ENCODE measurements at places on chromosomes 16 and 17.

GRCh38 chr16:47887496-47887895 lies 268.3 kb downstream of the ABCC12 start:
- DNase-seq = no peak

DNA sequence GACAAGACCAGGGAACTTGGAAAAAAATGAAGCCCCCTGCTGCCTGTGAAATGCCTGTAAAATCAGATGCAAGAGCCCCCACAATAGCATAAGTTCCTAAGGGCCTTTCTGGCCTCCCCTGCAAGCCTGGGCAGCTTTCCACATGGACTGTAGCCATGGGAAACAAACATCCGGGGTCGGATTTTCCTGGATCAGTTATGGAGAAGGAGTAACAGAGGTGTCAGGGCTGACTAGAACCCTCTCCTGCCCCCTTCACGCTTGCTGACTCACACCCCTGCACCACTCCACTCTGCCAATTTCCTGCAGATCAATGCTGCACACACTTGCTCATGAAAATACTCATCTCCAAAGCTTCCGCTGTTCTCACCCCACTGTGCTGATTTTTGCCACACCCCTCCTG lies 258.6 kb downstream of the CBLN1 start:
- no peak for DNase-seq

- no peak for DNase-seq
These were observed 419 bp downstream of the RAB37 start for GRCh38 chr17:74737299-74738050.

DNA sequence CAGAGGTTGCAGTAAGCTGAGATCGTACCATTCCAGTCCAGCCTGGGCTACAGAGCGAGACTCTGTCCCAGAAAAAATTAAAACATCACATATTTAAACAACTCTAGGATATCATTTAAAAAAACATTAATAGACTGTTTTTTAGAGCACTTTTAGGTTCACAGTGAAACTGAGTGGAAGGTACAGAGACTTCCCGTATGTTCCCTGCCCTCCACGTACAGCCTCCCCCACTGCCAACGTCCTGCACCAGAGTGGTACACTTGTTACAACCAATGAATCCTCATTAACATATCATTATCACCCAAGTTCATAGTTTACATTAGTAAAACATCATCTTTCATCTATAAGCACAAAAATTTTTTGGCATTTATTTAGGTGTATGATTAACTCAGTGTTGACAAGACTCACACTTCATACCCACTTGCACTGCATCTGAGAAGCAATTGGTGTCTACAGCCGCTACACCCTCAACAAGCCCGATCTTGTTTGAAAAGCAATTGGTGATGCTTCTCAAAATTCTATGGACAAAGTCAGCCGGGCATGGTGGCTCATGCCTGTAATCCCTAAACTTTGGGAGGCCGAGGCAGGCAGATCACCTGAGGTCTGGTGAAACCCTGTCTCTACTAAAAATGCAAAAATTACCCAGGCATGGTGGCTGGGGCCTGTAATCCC lies 39.9 kb upstream of the STH start:
- DNase-seq = no peak

DNA sequence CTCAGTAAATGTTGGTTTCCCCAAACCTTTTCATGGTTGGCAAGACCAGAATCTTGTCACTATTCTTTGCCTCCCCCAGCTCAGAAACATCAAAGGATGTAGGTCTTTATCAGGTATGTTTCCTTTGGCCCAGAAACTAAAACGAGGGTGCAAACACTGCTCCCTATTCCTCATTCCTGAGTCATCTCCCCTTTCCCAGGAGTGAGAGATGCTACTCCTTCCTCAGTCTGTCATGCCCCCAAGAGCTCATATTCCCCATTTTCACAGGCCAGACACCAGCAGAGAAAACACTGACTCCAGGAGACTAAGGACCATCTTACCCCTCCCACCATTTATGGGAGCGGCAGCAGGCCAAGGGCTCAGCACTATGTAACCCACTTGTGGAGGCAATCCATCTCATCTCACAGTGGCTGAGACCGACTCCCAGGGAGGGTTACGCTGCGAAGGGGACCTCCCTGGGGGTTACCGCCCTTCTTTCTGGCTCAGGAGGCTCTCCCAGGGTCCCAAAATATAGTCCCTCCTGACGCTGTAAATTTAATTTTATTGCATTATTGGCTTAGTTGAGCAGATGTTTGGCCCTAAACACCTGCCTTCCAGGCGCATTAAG lies 1.5 kb downstream of the GEMIN4 start:
- DNase-seq = no peak

DNA sequence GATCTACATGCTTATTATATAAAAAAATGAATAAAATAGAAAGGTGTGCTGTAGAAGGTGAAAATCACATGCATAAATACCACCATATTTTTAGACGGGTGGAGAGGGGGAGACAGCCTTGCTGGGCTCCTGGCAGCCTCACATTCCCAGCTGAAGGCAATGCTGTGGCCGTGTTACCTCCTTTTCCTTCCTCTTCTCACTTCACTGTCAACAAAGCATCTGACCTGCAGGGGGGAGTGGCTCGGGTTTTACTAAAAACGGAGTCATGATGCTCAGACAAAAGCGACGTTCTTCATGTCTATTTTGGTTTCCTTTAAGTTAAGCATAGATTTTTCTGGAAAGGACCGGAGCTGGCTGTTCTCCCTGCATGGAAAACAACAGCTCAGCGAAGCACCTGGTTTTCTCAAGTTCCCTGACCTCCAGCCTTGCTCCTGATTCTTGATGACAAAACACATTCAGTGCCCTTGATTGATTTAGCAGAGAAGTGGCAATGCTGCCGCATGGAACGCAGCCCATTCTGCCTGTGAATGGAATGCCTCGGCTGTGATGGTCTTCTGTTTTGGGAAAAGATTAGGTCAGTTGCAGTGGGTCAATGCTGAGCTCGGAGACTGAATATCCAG lies 5.5 kb upstream of the RPTOR start:
- no peak for DNase-seq

GRCh38 chr17:45784741-45785479 lies 790 bp downstream of the CRHR1 start:
- no peak for DNase-seq

DNA sequence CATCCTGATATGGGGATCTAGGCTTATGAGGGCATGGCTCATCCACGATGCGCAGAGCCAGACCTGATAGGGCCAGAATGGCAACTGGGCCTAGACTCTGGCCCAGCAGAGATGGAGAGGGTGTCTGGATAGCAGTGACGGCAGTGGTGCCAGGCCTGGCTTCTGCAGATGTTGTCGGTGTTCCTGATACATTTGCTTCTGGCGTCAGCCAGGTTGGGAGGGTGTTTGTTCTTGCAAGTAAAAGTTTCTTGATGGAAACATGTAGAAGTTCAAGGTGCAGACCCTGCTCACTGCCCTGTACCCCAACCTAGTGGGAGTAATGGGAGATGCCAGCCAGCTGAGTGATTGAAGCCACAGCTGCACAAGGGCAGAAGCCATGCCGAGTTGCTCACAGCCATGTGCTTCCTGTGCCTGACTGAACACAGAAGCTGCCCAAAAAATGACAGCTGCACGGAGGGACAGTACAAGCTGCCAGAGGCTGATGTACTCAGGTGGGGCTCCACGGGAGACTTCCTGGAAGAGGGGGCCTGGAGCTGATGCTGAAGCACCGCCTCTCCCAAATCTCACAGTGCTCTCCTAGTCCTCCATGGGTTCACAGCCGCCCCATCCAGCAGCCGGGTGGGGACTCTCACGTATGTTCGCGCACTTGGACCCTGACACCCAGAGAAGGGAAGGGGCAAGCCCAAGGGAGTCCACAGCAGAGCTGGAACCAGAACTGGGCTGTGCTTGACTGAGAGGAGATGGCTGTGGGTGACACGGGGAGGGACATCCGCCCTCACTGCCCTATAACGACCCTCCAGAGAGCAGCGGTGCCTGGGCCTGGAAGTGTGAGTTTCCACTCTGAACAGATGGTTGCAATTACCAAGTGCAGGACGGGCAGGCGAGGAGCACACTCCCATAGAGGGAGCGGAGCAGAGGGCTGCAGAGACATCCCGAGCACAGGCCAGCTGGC lies 78.7 kb downstream of the N4BP1 start:
- no peak for DNase-seq

DNA sequence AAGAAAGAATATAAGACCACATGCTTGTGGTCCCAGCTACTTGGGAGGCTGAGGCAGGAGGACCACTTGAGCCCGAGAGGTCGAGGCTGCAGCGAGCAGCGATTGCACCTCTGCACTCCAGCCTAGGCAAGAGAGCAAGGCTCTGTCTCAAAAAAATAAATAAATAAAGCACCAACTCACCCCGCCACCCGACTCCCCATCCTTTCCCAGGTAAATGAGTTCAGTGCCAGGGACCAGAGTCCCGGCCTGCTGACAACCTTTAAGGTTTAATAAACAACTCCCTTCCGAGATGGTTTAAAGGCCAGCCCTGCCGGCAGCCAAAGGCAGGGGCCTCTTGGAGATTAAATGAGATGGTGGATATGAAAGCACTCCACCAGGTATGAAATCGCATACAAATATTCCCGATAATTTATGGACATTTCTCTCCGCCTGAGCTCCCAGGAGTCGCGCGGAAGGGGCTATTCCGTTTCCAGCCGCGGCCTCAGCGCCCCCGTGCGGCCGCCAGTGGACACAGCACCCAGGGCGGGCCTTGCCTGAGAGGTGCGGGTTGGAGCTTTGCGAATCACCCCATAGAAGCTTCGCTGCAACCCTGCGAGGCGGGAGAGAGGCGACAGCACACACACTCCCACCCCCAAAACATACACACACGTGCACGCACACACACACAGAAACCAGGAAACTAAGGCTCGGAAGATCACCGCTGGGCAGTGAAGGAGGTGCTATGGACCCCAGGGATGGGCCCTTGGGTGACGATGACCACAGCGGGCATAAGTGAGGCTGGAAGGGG lies 4.0 kb upstream of the RPL38 start:
- DNase-seq = peak; percentile 43

- DNase-seq = no peak
These were observed 50.1 kb downstream of the LMF1 start for GRCh38 chr16:920717-921116.

DNA sequence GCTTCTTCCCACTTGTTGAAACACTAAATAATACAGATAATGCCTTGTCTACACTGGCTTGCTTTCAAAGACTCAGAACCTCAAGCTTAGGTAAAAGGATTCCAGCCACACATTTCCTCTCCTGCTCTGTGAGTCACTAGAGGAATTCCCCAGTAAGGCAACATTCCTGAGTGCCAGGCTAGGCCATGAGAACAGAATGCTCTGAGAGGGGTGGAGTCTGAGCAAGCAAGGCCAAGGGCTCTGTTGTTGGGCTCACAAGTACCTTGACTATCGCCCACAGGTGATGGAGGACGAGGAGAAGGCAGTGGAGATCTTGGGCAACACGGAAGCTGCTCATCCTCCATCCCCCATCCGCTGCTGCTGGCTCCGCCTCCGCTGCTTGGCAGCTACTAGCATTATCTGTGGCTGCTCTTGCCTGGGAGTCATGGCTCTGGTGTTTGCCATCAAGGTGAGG lies 6.7 kb upstream of the PHKG2 start:
- no peak for DNase-seq

DNA sequence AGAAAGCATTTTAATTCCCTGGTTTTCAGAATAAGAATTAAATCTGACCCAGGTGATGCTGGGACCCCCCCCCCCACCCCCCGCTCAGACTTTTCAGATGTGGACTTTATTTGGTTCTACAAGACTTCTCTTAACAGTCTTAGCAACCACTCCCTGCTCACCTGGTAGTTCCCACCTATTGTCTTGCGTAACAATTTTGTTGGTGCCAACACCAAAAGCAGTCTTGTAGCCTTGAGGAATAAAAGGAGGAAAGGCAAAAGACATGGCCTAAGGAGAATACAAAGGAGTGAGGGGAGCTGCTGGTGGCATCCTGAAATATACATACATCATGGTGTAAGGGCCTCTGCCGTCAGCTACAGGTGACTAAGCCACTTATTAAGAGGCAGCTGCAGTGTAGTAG lies 5.0 kb downstream of the TTLL6 start:
- no peak for DNase-seq

DNA sequence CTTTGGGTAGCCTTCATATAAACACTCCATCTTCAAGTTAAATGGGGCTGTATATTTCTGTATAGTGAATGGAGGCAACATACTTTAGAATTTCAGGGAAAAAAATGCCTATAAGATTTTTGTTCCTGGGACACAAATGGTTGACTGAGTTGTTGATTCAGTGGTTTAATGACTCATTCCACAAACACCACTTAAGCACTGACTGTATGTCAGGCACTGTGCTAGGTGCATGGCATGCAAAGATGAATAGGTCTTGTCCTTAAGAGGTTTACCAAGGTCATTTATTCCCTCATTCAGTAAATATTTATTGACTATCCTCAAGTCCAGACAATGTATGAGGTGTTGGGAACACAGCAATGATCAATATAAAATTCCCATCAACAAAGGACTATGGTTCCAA lies 417.1 kb downstream of the CA10 start:
- no peak for DNase-seq

GRCh38 chr16:67199011-67199807 lies at the start of gene ELMO3:
TSS of gene ELMO3 (plus strand) at chr16:67199131. CDS start at chr16:67199327, 196 bp downstream.
- DNase-seq = no peak

GRCh38 chr17:33927732-33928133 lies 327.4 kb upstream of the CCL2 start:
- no peak for DNase-seq

DNA sequence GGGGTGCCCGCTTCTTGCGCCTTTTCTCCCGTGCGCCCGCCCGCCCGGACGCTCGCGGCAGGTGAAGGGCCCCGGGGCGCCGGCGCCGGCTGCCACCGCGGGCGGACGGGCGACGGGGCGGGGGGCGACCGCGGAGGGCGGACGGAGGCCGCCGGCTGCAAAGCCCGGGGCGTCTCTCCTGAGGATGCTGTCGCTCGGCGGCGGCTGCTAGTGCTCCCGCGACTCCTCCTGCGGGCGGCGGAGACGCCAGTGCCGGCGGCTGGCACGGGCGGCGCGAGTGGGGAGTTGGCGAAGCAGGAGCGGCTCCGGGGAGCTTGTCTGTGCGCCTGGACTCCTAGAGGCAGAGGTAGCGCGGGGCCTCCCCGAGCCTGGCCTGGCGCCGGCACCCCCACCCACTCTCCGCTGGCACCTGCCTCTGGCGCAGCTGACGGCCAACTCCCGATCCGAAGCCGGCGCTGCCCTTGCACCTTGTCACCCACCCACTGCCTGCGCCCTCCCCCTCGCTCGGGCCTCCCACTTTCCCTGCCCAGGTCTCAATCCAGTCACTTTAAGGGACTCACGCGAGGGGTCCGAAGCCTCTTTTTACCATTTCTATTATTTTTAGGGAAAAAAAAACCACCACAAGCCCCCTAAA lies at the start of gene FAM20A:
Gene FAM20A, minus strand, starts transcription at position 437 of the 634 bp plus-strand sequence. CDS start 701 bp downstream, outside the sequence.
- DNase-seq = no peak

DNA sequence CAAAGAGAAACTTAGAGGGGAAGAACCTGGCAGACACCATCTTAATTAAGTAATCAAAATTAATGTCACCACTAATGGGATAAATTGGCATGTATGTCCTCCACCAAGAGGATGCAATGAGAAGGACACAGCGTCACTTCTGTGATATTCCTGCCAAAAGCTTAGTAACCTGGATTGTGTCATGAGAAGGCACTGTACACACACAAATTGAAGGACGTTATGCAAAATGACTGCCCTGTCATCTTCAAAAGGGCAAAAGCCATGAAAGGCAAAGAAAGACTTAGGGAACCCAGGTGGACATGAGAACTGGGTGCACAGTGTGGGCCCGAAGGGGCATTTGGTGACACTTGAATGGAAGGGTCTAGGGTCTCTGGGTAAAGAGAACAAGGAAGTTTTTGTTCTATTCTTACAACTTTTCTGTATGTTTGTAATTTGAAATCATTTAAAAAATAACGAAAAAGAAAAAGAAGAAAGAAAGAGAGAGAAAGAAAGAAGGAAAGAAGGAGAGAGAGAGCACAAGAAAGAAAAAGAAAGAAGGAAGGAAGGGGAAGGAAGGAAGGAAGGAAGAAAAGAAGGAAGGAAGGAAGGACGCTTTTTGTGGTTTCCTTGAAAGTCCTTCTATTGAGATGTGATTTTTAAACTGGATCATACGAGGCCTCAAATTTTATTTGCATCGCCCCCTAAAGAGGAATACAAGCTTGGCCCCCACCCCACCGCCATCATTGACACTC lies 4.0 kb upstream of the APOH start:
- DNase-seq = no peak
